Stimulated activated CD8-positive, alpha-beta memory T cell treated with anti-CD3 and anti-CD28 coated beads, Interleukin-12 subunit alpha, Interleukin-12 subunit beta, amount 100 ng/mL, for 1 hour (primary cell): ENCODE measurements at places on chromosomes 6 and 20.

GRCh38 chr6:105781915-105782314, 304.2 kb upstream of the PRDM1 start:
- DNase-seq, result no peak

GRCh38 chr6:106749609-106750008, 120.2 kb downstream of the QRSL1 start:
- DNase-seq, result no peak

GRCh38 chr6:106373502-106374239, 13.2 kb downstream of the CRYBG1 start:
- DNase-seq, result no peak

- DNase-seq, result no peak
These were observed 284.4 kb downstream of the ESR1 start for GRCh38 chr6:152091851-152092341.

DNA sequence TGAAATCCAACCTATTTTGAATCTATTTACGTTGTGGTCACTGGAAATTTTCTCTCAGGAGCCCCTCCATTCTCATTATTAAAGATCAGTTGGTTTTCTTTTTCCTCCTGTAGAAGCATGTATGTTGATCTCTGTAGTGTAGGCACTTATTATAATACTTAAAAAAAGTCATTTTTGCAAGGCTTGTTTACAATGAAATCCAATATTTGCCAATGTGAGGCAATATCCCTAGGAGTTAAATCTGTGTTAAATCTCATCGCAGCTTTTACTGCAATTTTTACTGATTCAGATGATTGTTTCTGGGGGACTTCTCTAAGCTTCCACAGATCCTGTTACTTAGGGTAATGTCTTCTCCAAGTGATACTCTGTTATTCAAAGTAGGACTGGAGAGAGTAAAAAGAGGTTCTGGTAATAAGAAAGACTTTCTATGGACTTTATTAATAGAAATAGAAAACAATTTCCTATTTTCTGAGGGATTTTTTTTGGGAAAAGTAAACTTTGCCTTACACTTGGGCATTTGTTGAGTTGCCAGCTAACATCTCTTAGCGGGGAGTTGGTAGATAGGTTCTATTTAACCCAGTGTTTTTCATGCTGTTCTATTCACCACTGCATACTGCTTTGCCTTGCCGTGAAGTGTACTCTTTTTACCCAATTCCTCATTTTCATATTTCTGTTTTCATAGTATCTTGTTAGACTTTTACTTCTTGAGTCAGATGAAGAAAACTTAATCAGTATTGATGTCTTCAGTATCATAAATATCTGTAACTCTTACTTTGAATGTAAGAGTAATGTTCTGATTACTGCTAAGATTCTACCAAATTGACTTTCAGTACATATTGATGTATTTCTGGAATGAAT, 48.6 kb downstream of the CDKAL1 start:
- DNase-seq, result no peak
